ENCODE measurements at places on chromosomes 4 and X.

GRCh38 chr4:28247805-28248204 is 1387.2 kb downstream of the STIM2 start:
- DNase-seq = no peak

DNA sequence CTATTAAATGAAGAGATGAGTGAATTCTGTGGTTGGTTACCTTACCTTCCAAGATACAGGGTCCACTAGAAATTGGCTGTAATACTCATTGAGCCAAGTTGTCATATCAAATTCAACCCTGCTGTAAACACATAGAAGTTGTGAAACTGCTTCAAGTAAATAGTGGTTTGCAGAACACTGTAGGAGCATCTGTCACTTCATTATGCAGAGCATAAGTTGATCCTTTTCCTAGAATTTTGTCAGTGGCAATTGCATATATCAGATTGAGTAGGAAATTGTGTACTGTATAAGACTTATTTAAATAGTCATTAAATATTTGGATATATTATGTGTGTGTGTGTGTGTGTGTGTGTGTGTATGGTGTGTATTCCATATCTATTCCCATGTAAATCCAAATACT is 8.8 kb upstream of the XK start:
- no peak for DNase-seq

DNA sequence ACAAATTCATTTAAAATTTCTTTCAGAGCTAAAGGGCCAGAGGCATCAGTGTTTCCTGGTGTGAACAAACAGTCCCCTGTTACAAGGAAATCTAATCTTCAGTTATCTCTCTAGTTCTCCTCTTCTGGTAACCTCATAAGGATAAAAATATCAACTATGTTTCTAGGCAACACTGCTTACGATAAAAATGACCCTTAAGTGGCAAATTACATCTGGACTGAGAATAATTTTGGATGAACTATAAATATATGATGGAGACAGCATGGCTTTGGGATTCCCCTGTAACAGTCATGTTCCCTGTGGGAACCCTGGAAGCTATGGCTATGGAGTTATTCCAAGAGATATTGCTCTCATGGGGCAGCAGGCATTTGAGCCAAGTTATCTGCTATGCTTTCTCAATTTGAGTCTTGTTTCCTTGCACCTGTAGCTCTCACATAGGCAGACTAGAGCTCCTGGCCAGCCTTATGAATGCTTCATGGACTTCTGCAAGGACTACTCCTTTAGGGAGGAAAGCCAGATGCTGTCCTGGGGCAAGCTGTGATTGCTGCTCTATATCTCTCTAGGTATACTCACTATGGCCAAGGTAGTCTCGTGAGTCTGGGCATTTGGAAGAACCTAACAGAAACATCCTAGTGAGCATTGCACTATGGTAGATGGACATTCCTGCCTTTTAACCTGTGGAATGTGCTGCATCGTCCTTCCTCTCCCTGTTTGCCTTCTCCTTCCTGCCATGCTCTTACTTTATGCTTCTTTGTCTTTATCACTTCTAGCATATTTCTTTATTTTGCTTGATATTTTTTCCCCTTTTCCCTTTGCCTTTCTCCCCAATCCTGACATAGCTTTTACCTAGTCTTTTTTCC is 14.2 kb downstream of the C4orf33 start:
- no peak for DNase-seq

DNA sequence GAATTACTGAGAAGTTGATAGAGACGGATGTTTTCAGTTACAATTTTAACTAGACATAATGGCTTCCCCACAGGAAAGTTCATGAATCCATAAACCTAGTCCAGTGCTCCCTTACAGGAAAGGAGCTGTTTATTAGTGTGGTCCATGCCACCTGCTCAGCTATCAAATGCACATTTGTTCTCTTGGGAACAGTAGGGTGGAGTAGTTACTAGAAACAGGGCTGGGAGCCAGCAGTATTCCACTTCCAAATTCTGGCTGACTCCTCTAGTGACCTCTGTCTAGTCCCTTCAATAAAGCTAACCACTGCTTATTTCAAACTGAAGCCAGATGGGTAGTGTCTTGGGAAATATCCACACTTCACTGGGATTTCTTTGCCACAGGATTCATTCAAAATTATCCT is 88.4 kb upstream of the TLL1 start:
- no peak for DNase-seq

Data from GM23248 (cell line).